Brain microvascular endothelial cell (primary cell): ENCODE measurements at places on chromosomes 16 and 17.

- no peak for DNase-seq
Measured at GRCh38 chr17:40230670-40231069, 11.6 kb downstream of the WIPF2 start.

DNA sequence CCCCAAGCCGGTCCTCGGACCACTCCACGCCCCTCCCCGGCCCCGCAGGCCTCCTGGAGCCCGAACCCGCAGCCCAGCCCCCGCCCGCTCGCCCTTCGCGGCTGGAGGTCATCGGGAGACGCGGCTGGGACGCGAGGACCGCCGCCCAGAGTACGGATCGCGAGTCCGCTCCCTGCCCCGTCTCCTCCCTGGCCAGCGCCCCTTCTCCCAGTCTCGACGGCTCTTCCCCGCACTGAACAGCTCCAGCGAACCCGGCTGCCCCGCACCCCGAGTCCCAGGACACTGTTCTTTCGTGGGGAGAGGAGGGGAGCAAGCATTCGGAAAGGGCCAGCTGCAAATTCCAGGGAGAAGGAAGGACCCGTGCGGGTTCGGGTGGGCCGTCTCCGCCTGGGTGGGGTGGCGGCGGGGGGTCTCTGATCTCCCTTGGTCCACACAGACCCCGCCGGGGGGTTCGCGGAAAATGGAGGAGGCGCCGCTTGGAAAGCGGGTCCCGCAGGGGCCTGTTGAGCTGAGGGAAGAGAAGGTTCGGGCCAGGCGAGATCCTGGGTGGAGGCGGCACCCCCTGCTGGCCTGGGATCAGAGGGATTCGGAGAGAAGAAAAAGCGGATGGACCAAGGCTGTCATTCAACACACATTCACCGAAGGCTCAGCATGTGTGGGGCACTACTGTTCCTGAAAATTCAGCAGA is 632 bp upstream of the RTN4RL1 start:
- peak; percentile 54 for DNase-seq

- DNase-seq: no peak
Measured at GRCh38 chr16:88338111-88338510, 44.6 kb upstream of the ZNF469 start.

- DNase-seq: peak; percentile 25
Measured at GRCh38 chr17:34637548-34638525, 58.5 kb downstream of the TMEM132E start.

GRCh38 chr17:50111673-50112655 is 16.8 kb downstream of the PDK2 start:
- DNase-seq: no peak

DNA sequence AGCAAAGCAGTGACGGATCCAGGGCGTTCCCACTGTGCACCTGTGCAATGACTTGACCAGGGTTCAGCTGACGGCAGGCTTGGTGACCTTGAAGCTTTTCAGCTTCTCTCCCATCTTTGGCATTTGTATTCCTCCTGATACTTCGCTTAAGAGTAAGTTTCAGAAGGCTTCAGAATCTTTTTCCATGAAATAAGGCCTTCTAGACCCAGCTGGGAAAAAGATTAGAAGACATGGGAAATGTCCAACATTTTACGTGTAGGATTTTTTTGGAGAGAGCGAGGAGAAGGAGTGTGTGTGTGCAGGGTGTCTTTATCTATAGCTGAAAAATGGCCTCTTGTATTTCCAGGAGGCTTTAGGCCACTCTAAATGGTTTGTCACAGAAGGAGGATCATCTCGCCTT is 104.1 kb downstream of the BANP start:
- no peak for DNase-seq

DNA sequence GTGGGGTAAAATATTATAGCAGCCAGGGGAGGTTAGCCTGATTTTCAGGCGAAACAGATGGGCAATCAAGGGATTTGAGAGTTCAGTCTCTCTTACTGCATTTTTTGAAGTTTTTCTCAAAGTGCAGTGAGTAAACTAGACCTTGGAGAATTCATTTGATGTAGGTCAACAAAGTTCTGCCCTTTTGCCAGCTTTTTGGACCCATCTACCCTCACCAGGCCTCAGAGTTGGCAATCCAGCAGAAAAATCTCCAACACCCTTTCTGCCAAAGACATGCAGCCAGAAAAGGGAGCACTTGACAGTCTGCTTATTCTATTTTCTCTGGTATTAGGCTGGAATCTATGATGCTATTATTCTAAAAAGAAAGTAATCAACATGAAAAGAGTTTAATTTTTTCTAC is 162.2 kb upstream of the TOM1L1 start:
- DNase-seq: no peak

GRCh38 chr16:80837533-80838147 is 33.2 kb upstream of the CDYL2 start:
- DNase-seq: no peak

- peak; percentile 34 for DNase-seq
Measured at GRCh38 chr17:77842528-77843147, 115.9 kb upstream of the TNRC6C start.

- no peak for DNase-seq
Measured at GRCh38 chr16:17166095-17166494, 304.7 kb downstream of the XYLT1 start.

DNA sequence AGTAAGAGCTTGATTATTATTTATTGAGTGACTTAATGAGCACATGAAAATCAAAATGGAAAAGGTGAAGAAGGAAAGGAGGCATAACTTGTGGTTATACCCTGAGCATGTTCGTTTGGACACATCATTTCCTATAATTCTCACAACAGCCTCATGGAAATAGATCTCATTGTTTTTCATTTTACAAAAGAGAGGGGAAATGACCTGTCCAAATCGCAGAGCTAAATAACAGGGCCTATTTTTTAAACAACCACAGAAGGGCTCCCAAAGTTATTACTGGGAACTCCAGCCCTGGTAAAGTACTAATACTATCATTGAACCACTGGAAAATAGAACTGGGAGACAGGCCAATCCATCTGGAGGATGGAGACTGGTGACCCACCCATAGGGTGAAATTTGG is 317.7 kb upstream of the C16orf82 start:
- DNase-seq: no peak
